Stimulated activated CD4-positive, alpha-beta T cell treated with anti-CD3 and anti-CD28 coated beads, Interleukin-1b, Interleukin-23, amount 100 ng/mL, for 4 hours (primary cell): ENCODE measurements at places on chromosomes 3 and 15.

- DNase-seq, result no peak
Observed at GRCh38 chr3:190053919-190054672, 66.6 kb downstream of the P3H2 start.

GRCh38 chr3:51799879-51800749 lies 21.1 kb upstream of the IQCF6 start:
- peak; percentile 18 for DNase-seq

GRCh38 chr3:108234387-108234957 lies 12.2 kb upstream of the IFT57 start:
- DNase-seq, result no peak

DNA sequence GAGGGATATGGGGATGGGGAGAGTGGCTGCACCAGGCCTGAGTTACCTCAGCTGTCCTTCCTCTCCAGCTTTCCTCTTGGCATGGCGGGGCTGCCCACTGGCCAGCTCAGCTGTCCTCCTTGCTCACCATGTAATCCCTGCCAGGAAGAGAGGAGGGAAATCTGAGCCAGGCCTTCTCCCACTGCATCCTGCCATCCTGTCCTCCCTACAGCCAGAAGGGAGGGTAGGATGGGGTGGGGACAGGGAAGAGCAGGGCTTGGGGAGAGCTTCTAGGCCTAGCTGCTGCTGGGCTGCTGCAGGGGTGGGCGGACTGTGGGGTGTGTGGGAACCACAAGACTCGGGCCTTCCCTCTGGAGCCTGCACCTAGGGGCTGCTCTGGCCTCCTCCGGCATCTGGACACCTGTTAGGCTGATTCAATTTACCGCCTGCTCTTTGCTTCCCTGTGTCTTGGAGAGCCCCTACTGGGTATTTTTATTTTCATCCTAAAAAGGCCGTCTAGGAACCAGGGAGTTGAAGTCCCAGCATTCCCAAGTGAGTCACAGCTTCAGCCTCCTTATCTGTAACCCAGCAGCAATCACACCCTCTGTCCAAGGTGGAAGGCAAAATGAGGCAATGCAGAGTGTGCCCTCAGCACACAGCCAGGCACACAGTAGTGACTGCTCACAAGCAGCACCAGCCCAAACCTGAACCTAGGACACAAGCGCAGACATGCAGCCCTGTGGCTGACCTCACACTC lies 13.1 kb upstream of the KY start:
- DNase-seq, result no peak

DNA sequence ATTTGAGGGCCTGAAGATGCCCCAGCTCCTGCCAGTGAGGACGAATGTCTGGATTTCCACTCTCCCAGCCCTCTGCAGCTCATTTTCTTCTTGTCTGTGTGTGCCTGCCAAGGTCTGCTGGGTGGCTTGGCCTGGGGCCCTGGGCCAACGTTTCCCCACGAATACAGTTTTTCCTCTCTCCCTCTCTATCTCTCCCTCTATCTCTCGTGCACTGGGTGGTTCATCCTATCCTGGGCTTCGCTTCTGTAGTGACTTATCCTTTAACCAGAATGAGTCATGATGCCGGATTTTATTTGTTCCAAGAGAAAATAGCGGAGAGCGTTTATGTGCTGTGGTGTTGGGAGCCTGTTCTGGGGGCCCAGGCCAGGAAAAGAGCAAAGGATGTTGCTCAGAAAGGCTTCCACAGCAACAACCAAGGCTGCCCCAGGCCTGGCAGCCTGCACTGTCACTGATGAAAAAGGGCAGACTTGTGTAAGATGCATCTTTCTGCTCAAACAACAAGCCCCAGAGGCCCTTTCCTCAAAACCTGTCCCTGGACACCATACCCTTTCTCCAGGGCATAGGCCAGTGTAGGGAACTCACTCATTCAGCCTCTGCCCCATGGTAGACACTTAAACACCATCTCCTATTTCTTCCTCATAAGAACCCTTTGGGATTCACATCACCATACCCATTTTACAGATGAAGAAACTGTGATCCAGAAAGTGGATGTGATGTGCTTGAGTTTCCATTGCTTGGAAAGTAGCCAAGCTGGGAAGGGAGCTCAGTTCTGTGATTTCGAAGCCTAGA lies 47.3 kb downstream of the ITGA11 start:
- no peak for DNase-seq

DNA sequence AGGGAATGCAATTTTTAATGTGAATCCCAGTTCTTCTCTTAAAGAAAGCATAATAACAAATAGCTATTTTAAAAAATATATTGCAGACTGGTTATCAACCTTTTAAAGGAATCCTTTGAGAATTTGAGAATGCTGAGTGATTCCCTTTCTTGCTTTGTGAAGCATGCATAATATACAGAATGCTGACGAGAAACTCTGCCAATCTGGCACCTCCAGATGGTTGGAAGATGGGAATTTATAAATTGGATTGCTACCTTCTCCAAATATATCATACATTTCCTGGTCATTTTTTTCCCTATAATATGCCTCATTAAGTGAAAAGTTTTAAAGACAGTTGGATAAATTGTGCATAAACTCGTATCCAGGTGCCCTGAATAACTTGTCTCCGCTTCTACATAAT lies 333.9 kb upstream of the ARPP21 start:
- DNase-seq, result no peak
